ENCODE measurements at places on chromosomes 5 and 9.

DNA sequence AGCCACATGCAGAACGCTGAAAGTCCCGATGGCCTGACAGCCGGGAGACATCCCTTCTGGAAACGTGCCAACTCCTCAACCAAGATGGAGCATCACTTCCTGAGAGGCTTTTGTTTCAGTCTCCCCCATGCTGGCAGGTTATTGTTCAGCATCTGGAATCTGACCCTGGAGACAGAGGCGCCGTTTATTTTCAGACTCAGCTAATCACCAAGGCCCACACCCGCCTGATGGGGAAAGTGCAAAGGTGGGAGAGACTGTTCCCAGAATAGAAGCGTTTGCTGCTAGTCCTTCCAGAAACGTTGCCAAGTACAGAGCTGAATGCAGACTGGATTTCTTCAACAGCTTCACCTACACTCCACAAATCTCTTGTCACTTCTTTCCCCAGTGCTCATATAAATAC is 41.8 kb upstream of the S1PR3 start:
- no peak for DNase-seq

GRCh38 chr9:34809504-34810186 is 99.7 kb upstream of the CCL21 start:
- DNase-seq = no peak

- DNase-seq = no peak
Measured at GRCh38 chr5:15209053-15209762, 290.8 kb upstream of the FBXL7 start.

DNA sequence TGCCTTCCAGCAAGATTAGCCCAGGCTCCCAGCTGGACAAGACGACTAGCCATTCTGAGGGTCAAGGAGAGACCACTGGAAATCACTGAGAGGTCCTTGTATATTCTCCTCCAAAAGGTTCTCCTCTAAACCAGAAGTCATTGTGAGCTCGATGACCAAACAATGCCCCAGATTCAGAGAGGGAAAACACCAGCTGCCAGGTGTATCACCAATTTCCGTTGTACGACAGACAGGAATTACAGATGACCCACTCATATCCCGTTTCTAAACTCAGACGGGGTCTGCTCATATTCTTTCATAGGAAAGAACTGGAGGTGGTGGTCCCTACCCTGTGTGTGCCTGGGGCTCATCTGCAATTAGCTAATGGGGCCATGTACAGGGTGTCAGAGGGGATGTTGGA is 14.2 kb downstream of the FAXDC2 start:
- no peak for DNase-seq

GRCh38 chr5:73119451-73120157 is 771 bp upstream of the TMEM171 start:
- no peak for DNase-seq

All from NCI-H1436 (cell line).